Activated T-helper 9 cell treated with anti-CD3 and anti-CD28 coated beads, Interleukin-2, amount 50 U/mL, for 16 hours (primary cell): ENCODE measurements at places on chromosomes 5 and 9.

- no peak for DNase-seq
These were observed 324 bp downstream of the LPCAT1 start for GRCh38 chr5:1523480-1523792.

- DNase-seq = no peak
These were observed 390.5 kb downstream of the ZNF608 start for GRCh38 chr5:124355928-124356327.

DNA sequence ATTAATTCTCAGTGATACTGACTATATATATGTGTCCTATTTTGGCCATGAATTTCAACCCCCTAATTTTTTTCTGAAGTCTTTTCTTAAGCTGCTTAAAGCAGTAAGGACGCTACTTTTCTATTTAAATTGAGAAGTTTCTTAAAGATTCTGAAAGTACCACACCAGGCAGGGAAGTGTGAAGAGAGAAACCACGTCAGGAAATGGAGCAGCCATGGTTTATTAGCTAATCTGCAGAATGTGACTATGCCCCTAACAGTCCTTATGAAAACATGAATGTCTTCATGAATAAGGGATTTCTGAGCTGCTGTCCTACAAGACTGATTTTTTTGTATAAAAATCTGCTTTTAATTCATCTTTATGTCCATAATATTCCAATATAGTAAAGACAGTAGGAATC, 1724.3 kb upstream of the C9orf72 start:
- no peak for DNase-seq

GRCh38 chr9:70829591-70830265, 291.7 kb downstream of the TRPM3 start:
- no peak for DNase-seq

DNA sequence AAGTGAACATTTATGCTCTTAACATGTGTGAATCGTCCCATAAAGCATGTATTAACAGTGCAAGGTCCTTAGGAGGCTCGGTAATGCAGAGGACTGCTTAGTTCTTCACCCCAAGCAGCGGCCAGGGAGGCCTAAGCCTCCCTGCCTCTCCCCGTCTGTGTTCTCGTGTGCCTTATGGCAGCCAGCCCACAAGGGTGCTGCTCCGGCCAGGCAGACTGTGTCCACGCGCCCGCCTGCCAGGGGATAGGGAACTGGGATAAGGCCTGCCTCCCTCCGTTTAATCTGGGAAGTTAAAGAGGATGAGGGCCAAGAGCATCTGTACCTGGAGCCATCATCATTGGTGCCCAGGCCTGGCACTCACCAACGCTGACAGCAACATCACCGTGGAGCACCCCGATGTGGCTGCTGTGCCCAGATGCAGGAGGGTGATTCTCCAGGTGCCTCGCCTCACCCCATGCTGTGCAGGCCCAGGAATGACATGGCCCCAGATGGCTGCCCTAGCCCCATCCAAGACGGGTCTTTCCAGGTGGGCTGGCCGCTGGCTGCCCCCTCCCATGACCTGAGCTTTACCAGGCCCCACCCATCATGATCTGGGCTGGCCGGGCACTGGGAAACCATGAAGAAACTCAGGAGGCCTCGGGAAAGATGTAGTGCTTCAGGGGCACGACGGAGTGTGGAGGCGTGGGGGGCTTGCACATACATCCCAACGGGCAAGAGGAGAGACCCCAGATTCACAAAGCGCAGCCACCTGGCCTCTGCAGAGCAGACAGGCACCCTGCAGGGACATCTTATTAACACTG, 35.6 kb upstream of the SUSD3 start:
- DNase-seq = no peak

- DNase-seq = no peak
These were observed 28.6 kb downstream of the ALDH1A1 start for GRCh38 chr9:72924154-72924790.

GRCh38 chr9:17134396-17135294, at the start of gene CNTLN:
Gene CNTLN (plus strand): TSS chr9:17135040. CDS start chr9:17135066, 26 bp downstream.
- no peak for DNase-seq

GRCh38 chr9:100216178-100216787, 117.2 kb downstream of the INVS start:
- peak; percentile 27 for DNase-seq

DNA sequence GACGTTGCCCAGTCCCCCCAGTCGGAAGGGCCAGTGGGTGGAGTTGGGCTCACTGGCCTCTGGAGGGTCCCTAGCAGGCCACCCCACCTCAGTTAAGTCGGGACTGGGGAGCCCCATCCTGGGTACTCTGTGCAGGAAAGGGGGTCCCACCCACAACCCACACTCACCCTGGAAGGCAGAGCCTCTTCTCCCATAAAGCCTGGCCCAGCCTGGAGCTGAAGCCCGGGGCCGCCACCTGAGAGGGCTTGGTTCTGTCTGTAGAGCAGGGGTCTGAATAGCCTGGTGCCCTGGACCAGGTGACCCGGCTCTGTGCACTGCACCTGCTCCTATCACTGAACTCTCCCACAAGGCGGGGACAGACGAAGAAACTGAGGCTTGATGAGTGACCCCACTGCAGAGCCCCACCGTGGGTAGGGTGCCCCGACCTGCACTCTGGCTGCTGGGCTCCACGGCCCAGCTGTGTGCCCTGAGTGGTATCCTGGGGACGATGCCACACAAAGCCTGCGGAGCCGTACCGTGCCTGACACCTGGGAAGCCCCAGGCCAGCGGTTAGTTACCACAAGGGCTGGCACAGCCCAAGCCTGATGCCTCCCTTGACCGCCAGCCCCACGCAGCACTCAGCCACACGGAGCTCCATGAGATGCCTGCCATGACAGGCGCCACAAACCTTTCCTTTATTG, 7.3 kb downstream of the PTGES2 start:
- DNase-seq = no peak

- DNase-seq = no peak
These were observed 214.7 kb downstream of the TRIO start for GRCh38 chr5:14357851-14358250.

DNA sequence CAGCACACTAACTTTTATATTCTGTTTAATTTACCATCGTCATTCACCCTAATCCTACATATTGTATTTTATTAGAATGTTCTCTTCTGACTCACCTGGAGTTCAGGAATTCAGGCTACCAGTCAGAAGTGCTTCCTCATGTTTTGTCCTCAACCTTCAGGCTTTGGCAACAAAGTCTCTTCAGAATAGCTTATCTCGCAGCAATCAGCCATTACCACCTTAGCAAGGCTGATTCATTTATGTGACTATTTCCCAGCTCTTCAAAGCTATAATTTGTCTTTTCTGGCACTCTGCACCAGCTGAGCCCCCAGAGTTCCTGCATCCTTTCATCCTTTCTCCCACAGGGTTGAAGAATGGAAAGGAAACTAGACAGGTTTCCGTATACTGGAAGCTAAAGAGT, 365.5 kb upstream of the CDH18 start:
- no peak for DNase-seq

DNA sequence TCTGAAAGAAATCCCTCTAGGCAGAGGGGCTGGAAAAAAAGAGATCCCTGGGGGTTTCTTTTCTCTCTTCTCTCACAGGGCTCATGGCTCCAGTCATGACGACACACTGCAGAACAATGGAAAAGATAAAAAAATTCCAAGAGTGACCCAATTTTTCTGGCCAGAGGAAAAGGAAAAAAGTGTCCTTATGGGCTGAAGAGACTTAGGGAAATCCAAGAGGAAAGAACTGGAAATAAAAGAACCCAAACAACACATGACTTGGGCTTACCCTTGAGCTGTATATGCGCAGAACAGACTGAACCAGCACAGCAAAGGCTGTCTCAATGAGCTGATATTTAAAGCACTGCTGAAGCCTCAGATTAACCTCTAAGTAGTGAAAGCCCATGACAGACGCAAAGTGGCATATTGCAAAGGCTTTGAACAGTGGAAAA, 102.4 kb downstream of the SMIM23 start:
- DNase-seq = no peak

DNA sequence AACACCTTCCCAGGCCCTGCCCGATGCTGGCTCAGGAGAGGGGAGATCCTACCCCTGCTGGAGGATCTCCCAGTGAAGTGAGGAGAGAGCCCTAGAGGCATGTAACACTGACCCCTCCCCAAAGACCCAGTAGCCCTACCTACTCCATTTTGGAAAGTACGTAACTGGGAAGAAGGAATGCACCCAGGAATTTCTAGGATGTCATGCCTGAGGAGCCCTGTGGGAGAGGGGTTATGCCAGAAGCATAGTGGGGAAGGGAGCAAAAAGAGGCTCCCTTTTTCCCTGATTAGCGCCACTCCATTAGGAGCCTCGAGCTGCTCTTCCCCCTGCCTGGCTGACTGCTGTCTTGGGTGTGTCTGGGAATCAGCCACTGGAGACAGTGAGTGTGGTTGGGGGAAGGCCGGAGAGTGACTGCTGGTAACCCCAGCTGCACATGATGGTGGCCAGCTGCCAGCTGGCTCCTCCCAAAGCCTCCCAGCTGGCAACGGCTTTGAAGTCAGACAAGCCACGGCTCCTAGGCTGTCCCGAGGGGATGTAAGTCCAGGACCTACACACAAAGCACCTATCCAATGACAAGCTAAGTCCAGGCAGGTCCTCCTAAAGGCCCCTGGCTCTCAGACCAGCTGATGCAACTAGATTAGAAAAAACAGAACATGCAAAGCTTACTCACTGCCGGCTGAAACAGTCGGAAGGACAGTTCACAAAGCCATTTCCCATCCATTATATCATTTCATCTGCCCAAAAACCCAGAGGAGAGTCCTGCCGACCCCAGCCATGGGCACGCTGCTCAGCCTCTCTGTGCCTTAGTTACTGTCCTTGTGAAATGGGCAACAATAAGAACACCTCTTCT, 136.5 kb upstream of the ABCA1 start:
- DNase-seq = no peak

DNA sequence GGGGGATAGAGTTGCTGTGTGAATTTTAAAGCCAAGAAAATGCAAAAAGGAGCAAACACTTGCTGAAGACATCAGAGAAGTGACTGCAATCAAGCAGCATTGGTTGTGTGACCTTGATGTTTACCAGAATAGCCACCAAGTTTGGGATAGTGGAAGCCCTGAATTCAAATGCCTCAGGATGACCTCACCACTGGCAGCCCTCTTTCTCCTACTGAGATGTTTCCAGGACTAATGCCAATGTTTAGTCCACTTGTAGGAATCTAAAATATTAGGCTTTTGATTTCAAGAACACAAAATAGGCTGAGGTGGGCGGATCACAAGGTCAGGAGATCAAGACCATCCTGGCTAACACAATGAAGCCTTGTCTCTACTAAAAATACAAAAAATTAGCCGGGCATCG, 112.2 kb upstream of the NUDT12 start:
- DNase-seq = no peak

DNA sequence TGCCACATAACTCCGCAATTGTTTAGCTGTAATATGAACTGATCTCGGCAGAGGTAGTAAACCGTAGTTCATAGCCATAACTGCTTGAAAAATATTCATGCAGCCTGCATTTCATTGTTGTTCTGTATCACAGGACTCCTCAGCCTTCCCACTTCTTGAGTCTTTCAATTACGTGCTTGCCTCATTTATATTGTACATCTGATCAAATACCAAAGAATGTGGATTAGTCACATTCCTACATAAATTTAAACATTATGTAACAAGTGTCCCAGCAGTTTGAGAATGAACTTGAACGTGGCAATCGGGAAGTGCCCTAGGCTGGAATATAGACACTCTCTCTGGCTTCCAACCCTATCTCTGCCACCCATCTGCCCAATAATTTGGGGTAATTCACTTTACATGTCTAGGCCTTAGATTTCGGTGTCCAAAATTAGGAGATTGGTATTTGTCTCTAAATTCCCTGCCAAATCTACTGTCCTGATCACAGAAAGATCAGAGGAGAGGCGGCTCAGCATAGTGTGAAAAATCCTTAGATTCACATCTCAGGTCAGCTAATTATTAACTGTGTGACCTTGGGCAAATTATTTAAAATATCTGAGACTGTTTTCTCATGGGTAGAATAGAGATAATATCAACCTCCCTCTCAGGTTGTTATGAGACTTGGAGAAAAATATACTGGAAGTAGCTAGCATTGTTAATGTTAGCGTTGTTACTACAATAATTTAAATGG, 215.1 kb upstream of the RFX3 start:
- no peak for DNase-seq

GRCh38 chr5:34831303-34831702, 7.7 kb upstream of the TTC23L start:
- no peak for DNase-seq

DNA sequence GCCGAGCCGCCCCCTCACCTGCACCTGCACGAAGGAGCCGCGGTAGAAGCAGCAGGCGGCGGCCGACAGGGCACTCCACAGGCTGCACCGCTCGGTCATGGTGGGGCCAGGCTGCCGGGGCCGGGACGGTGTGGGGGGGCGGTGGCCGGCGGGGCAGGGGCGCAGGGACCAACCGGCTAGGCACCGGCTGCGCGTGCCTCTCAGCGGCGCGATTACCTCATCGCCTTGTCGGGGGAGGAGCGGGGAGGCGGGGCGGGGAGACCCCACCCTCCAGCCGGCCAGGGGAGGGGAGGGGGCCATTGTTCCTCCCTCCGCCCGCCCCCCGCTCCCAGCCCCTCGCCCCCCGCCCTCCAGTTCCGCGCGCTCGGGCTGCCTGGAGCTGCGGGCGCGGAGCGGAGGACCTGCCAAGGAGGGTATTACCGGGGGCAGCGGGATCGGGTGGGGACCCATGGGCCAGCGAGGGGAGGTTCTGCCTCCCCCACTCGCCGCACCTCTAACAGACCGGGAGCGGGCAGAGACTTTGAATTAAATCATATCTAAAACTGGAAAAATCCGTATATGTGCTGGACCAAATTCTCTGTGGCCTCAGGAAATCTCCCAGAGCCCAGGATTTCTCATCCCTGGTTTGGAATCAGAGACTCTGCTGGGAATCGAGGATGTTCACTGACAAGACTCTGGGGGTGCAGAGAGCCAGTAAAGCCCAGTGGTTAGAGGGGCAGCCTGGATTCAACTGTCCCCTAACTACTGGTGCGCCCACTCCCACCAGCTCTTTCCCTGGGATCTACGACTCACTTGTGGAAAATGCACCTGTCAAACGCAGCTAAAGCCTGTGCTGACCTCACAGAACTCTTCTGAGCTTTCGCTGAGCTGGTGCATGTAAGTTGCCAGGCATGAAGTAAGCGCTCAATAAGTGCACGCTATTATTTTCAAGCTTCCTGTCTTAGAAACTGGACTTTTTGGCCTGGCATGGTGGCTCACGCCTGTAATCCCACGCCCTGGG, 20.3 kb upstream of the TOR2A start:
- no peak for DNase-seq

DNA sequence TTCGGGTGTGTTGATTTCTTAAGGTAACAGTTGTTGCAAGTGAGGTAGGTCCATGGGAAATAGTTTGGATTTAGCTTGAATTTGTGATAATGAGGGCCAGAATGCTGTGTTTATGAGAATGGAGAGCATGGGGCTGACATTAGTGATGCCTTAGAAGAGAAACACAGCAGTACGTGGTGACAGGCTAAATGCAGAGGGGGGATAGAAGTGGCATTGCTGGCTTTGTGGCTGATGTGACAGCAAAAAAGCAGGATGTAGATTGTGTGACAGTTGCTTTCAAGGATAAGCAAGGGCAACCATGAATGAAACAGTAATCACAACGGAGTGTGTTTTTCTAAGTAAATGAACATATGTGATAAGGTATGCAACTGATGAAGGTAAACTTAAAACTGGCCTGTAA, 103.4 kb upstream of the SGCD start:
- no peak for DNase-seq
